ENCODE measurements at places on chromosomes 7 and 10.

GRCh38 chr10:83193026-83193425 is 946.3 kb upstream of the GHITM start:
- DNase-seq: no peak

- DNase-seq: no peak
Observed at GRCh38 chr10:36574207-36574606, 551.2 kb upstream of the ANKRD30A start.

- DNase-seq: no peak
Observed at GRCh38 chr7:107446988-107447387, 22.9 kb upstream of the GPR22 start.

- DNase-seq: no peak
Observed at GRCh38 chr10:110915035-110915434, 3.9 kb downstream of the BBIP1 start.

- no peak for DNase-seq
Observed at GRCh38 chr10:64288404-64288803, 767.2 kb downstream of the REEP3 start.

DNA sequence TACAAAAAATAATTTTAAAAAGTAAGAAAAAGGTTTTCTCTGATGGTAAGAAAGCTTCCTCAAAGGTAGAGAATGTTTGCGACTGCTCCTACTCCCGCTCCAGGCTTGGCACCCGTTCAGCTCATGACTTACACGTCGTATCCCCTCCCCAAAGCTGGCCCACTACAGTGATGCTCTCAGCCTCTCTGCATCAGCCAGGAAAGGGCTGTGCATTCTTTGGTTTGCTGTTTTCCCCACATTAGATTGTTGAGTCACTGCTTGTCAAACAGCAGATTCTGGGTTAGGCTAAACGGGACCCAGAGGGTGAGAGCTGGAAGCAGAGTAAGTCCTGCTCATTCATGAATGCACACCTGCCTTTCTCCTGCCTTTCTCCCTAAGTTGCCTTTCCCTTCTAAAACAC is 54.7 kb upstream of the NMT2 start:
- no peak for DNase-seq

GRCh38 chr7:68537774-68538071 is 1060.6 kb upstream of the AUTS2 start:
- no peak for DNase-seq

DNA sequence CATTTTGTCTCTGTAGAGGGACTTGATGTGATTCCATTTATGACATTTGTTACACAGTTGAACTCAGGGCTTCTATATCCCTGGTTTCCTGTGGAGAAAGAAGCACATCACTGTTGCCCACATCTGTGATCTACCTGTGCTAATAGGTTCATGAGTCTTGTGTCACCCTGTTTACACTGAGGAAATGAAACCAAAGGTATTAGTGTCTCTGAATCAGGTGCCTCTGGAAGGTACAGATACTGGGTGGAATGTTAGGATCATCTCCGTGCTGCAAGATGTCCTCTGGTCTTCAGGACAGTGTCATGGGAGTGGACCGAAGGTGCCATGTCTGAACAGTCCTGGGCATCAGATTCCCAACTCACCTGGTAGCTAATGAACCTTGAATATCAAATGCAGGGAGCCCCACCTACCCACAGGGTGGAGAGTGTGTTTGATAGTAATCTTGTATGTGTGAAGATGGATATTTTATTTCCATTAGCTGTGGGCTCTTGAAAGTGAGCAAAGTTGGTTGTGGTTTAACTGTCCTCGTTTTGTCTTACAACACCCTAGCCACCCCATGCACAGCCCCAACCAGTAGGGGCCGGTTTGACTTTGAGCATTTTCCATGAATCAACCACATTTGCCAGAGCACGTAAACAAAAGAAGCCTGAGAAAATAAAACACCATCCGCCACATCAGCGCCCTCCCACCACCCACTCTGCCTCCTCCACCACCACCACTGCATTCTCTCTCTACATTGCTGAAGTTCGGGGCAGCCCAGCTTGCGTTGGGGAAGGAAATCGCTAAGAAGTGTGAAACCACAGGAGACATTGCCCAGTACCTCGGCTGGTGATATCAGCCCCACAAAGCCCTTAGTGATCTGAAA is 40.7 kb downstream of the TARP start:
- DNase-seq: peak; percentile 33

GRCh38 chr7:138784692-138785091 is 13.1 kb upstream of the TMEM213 start:
- DNase-seq: no peak

DNA sequence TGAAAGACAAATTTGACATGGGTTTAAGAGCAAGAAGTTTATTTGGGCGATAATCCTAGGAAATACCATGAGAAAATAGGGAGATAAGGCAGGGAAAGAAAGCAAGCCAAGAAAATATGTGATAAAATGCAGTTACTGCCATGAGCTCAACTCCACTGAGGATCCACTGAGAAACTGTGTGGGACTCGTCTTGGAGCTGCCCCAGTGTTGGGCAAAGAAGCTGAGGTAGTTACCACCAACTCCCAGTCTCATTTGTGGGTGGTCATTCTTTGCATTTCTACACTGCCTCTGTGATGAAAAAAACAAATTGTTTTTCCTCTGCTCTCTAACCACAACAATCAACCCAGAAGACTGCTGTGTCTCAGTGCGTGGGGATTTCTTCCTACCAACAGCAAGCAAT is 498.2 kb downstream of the PLXDC2 start:
- no peak for DNase-seq

GRCh38 chr10:119343011-119343601 is 135.7 kb downstream of the GRK5 start:
- no peak for DNase-seq

- no peak for DNase-seq
Observed at GRCh38 chr10:73950155-73950948, 39.4 kb downstream of the PLAU start.

DNA sequence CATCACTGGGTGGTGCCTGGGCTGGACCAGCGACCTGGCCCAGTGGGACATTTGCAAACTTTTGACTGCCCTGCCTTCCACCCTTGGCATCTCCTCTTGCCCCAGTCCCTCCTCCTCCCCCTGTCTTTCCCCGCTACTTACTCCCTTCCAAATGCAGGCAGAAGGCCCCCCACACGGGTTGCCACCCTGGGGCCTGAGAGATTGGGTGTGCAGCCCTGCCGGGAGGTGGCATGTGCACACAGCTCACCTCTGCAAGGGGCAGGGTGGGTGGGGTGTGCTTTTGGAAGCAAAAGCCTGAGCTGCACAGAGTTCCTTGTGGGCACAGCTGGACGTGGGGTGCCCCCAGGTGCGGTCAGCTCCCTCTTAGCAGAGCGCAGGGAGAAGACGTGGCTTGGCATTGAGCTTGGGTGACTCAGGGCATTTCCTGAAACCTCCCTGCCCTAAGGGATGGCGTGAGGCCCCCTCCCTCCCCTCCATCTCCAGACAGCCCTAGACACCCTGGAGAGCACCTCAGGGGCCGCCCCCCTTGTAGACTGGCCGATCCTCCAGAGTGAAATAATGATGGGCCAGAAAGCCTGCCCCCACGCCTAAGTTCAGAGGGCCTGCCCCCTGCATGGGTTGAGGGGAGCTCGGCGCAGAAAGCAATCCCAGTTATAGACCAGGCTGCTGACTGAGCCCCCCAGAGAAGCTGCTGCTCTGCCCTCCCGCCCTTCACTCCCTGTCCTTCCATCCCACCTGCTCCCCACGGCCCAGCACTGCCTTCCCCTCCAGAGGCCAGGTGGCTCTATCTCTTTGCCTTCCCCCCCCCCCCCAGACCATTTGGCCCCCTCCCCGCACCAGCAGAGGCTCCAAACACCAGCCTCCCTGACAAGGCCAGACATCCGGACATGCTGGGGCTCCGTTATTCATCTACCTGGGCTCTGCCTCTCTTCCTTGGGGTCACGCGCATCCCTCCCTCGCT is 2.3 kb upstream of the SHH start:
- DNase-seq: no peak

DNA sequence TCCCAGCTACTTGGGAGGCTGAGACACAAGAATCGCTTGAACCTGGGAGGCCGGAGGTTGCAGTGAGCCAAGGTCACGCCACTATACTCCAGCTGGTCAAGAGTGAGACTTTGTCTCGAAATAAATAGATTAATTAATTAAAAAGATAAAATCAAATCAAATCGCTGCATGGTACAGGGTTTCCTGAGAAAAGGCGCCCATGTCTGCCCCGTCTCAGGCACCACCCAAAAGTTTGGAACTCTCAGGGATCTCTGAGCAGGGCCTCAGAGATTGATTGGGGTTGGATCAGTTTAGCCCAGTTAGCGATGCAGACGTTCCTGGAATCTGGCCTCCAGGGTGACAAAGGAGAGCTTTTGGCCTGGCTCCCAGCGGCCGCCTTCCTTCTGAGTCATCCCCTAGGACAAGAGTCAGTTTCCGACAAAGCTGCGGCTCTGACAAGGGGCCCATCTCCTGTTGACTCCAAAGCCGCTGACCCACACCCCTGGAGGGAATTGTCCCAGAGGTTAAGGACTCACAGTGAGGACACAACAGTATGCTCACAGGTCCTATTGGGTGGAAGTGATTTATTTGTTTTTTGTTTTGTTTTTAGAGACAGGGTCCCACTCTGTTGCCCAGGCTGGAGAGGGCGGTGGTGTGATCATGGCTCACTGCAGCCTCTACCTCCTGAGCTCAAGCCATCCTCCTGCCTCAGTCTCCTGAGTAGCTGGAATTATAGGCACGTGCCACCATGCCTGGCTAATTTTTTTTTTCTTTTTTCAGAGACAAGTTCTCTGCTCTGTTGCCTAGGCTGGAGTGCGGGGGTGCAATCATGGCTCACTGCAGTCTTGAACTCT is 6.8 kb downstream of the ORAI2 start:
- DNase-seq: no peak

- no peak for DNase-seq
Observed at GRCh38 chr10:122234416-122234815, 36.7 kb upstream of the BTBD16 start.

DNA sequence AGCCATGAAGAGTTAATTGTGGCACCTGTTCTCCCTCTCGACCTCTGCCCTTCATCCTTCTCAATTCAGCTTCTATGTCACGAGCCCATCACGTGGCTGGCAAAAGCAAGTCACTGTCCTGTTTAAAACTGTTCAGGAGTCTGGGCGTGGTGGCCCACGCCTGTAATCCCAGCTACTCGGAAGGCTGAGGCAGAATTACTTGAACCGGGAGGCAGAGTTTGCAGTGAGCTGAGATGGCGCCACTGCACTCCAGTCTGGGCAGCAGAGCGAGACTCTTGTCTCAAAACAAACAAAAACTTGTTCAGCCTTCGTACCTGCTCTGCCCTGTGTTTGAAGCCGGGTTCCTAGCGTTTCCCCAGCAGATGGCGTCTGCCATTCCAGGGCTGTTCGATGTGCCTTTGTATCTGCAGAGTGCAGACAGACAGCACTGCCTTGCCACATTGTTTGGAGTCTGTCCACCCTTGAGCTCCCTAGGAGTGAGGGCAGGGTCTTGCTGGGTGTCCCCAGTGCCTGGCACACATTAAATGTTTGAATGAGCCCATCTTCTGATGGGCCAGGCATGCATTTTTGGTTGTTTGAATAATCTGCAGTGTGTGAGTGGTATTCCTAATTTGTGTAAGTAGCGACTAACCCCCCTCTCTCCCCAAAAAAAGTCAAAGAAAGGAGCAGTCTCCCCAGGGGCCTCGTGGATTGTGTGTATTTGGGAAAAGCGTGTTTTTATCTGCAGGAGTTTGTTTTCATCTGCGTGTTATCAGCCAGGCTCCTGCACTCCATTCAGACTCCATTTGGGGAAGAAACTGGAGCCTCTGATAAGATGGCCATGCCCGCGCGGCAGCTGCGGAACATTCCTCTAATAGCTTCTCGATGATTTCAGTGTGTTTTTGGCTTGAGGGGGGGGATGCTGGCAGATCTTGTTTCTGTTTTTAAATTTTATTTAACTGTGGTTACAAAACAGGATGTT is 61.2 kb downstream of the DNAJB6 start:
- DNase-seq: no peak

- no peak for DNase-seq
Observed at GRCh38 chr10:87575851-87576250, 71.2 kb downstream of the MINPP1 start.

GRCh38 chr10:131760416-131761166 is 140.2 kb upstream of the PPP2R2D start:
- DNase-seq: no peak

GRCh38 chr7:112437072-112437471 is 13.2 kb upstream of the IFRD1 start:
- no peak for DNase-seq

- no peak for DNase-seq
Observed at GRCh38 chr7:99012722-99013121, 131.2 kb downstream of the SMURF1 start.

DNA sequence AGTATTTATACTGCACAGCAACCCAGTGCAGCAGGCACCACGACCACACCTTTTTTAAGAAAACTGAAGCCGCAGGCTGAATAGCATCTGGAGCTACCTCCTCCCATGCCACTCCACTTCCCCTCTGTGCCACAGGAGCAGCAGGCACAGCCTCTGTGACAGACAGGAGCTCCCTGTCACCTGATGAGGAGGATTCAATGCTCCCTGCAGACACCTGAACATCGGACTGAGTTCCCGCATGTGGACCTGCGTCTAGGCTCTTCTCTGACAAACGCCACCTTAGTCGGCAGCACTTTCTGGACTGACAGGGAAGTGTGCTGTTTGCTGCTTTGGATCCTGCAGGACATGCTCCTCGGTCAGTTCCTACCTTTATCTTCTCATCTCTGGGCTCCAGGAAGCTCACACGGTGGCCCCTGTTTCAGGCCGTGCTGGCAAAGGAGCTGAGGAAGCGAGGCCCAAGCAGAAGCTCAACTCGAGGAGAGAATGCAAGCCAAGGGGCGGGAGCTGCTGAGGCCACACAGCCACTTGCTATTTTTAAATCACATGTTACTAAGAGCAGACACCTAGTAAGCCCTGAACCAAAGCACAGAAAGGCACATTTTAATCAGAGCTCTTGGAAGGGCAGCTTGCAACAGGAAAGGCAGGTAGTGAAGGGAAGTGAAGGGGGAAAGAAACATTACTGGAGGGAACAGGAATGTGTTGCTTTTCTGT is 56.6 kb downstream of the VOPP1 start:
- no peak for DNase-seq

DNA sequence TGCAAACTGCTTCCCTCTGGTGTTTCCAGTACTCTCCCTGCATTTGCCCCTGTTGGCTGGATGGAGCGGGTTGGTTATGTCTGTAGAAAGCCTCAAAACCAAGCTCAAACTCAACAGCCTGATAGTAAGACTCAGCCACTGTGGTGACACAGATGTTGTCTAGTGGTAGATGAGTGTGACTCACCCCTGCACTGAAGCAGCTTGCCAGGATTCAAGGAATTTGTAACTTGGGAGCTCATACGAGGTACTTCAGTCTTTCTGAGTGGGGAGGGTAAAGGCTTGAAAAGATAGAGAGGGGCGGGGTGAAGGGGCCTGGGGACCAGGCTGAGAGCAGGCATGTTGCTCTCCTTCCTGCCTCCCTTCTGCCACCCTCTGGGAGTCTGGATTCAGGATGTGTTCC is 22.9 kb upstream of the AQP1 start:
- DNase-seq: no peak

- no peak for DNase-seq
Observed at GRCh38 chr10:36263871-36264270, 621.8 kb upstream of the FZD8 start.
